Muscle of back (tissue), 13 donors: ENCODE measurements at places on chromosomes 7 and 10.

- no peak for DNase-seq
Observed at GRCh38 chr10:132859084-132859855, 73.3 kb upstream of the NKX6-2 start.

- no peak for DNase-seq
Observed at GRCh38 chr7:1243964-1244416, 11.3 kb downstream of the UNCX start.

DNA sequence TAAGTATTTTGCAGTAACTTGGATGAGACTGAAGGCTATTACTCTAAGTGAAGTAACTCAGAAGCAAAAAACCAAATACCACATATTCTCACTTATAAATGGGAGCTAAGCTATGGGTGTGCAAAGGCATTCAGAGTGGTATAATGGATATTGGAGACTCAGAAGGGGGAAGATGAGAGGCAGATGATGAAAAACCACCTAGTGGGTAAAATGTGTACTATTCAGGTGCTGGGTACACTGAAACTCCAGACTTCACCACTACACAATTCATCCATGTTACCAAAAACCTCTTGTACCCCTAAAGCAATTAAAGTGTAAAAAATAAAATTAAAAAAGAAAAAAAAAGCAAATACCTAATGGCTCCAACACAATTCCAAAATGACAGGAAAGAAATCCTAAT lies 351.7 kb downstream of the NXPH1 start:
- no peak for DNase-seq

DNA sequence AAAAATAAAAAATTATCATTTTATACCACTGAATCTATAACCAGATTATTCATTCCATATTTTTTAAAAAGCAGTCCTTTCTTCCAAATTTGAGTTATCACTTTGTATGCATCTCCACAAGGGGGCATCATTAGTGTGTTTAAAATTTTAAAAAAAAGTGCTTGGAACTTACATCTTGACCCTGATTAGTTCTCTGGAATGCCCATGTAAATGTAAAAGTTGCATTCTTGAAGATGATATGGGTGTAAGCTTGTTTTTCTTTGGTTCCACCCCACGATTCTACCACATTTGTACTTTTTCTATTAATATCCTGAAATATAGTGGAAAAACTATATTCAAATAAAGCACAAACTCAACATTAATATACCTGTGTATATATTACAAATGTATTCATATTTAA lies 144.9 kb downstream of the ELAPOR2 start:
- peak; percentile 2 for DNase-seq

GRCh38 chr7:98681511-98681910 lies 64.4 kb downstream of the NPTX2 start:
- DNase-seq: peak; percentile 47

GRCh38 chr7:80439894-80440821 lies 71.7 kb downstream of the GNAT3 start:
- peak; percentile 87 for DNase-seq

DNA sequence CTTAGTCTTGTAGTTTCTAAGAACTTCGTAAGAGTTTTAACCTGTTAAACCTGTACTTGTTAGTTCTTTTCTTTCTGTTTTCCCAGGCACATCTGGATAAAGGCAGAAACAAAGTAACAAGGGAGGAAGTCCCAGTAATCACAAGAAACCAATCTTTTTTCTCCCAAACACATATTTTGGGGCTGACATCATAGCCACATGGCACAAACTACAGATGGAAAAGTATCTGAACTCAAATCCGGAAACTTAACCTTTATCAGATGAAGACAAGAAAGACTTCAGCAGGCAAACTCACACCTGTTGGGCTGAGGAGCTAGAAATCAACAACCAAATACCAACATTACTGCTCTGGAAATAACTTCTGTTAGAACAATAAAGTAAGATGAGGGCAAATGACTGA lies 67.1 kb downstream of the CUBN start:
- DNase-seq: no peak

DNA sequence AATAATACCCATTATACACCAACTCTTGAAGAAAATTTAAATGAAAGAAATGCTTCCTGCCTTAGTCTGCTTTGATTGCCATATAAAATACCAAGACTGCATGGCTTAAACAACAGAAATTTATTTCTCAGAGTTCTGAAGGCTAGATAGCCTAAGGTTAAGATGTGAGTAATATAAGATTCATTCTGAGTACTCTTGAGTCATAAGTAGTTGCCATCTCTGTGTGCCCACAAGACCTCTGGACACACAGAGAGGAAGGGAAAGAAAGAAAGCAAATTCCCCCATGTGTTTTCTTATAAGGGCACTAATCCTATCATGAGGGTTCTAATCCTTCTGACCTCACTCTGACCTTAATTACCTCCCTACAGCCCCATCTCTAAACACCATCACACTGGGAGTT lies 201.2 kb downstream of the PTN start:
- no peak for DNase-seq

DNA sequence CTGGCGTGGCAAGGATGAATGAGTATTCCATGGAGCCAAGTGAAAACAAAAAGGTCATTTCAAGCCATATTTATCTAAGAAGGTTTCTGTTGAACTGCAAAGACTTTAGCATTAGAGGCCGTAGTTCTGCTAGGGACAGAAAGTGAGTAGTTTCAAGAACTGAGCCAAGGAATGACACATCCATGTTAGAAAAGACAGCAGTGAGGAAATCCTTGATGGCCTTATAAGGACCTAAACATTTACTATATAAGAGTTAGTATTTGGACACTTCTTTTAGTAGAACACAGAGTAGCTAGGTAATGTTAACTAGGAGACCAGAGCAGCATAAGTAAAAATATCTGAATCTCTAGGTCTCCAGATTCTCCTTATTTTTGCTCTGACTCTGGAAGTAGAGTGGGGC lies 329.8 kb upstream of the SEMA3D start:
- no peak for DNase-seq

DNA sequence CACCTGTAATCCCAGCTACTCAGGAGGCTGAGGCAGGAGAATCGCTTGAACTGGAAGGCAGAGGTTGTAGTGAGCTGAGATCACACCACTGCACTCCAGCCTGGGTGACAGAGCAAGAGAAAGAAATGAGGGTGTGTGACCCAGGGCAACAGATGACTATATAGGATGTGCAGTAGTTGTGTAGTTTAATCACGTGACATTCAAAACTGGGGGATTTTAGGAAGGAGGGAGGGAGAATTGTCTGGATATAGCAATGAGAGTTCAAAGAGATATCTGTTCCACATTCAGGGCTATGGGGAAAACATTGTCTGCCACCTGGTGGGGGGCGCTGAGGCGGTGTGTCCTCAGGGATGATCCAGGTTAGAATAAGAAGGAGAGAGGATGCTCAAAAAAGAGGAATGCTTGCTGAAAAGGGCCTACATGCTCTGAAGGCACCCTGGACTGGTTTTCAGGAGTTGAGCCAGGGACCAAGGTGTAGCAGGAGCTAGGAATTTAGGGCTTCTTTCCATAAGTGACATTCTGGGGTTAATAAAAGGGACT lies 7.8 kb upstream of the ZYX start:
- DNase-seq: no peak

GRCh38 chr10:11143242-11143641 lies 125.6 kb downstream of the CELF2 start:
- no peak for DNase-seq

DNA sequence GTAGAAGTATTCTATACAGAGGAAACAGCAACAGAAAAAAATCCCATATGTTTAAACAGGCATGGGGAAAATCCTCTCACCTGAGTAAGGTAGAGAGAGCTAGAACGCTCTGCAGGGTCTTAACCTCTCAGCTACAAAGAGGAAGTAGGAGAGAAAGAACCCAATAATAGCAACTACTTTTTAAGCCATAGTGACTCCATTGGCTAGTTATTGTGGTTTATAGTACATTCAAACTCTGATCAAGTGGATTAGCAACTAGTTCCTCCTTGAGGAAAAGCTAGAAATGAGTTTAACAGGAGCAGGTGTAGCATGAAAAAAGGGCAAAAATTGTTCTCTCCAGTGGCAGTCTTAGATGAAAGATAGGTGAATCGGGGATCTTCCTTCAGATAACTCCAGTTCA lies 89.7 kb downstream of the HGF start:
- no peak for DNase-seq

DNA sequence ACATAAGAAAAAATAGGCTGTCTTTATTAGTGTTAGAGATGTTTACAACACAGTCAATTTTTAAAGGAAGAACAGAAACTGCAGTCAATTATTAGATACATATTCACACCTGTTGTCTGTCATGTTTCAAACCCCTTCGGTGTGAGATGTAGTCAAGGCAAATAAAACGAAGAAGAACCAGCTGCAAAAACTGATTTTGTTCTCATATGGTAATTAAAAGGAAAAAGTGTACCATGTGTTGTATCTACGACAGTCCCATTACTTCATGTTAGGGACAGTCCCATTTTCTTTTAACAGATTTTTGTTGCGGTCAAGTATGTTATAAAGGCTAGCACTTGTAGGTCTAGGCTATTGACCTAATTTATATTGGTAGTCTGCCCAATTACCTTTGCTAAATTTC lies 149.4 kb downstream of the LRRN3 start:
- no peak for DNase-seq

- no peak for DNase-seq
Observed at GRCh38 chr10:54962134-54962900, 161.3 kb upstream of the PCDH15 start.

GRCh38 chr7:25238066-25238725 lies 9.9 kb upstream of the NPVF start:
- DNase-seq: no peak

DNA sequence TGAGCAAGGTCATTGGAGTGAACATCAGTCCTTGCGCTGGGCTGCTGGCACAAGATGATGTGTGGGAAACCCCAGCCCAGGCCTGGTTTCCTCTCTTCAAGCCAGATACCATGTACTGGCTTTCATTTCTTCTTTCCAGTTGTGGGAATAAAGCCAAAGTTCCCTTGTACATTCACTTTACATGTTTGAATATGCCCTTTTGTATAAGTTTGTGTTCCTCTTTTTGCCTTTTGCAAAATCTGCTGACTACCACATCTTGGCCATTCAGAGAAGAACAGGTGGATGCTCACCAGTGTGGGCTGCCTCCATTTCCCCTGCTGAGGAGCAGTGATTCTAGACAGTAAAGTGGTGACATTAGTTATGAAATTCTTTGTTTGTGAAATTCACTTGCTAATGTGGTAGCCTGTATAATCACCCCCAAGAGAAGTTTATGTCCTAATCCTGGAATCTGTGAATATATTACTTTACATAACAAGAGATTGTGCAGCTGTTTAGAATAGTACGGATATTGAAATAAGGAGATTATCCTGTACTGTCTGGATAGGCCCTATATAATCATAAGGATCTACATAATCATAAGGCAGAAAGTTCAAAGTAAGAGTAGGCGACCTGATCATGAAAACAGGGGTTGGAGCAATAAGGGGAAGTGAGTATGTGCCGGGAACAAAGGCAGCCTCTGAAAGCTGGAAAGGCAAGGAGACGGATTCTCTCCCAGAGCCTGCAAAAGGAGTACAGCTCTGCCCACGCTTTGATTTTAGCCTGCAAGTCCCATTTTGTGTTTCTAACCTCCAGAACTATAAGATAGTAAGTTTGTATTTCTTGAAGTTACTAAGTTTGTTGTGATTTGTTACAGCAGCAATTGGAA lies 18.8 kb upstream of the AOAH start:
- DNase-seq: no peak

DNA sequence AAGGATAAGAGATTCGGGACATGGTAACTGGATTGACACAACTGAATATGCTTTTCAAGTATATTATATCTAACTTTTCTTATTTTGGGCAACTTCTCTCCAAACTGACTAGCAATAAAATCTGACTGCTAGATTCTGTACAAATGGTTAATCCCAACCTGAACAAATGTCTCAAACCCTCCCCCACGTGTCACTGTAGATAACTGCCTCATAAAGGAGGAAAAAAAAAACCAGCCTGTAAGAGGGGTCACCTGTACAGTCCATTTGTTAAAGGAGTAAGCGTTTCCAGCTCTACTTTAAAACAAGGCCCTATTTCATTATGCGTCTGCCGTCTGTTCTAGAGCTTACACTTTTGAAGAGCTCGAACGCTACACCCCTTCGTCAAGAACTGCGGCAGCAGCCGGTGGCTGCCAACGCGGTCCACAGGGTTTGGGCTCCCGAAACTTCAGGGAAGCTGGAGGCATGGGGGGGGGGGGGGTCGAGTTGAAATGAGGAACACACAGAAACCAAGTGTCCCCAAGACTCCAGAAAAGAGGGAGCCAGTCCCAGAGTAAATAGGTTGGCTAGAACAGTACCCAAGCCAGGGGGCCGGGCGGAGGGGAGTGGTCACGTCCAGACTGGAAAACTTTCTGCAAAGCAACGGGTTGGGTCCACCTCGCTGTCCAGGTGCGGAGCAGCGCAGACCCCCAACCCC lies 492 bp downstream of the COG5 start:
- DNase-seq: peak; percentile 27

- no peak for DNase-seq
Observed at GRCh38 chr10:3539696-3540383, 245.2 kb downstream of the KLF6 start.

- DNase-seq: peak; percentile 13
Observed at GRCh38 chr7:148622887-148623585, 32.5 kb downstream of the C7orf33 start.

DNA sequence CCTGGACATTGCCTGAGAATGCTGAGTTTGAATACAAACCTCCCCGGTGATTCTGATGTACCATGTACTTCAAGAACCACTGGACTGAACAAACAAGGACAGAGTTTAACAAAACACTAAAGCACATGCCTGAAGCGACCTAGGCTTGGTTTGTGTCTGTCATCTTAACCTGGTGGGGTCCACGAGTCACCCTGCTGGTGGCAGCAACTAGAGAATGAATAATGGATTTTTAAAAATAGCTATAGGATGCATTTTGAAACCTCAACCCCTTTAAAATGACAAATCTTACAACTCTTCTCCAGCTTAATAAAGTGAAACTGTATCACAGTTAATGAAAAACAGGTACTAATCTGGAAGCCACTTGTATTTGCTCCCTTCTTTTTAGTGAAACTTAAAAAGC lies 25.2 kb downstream of the CDHR3 start:
- DNase-seq: no peak

GRCh38 chr10:17060289-17060688 lies 69.3 kb downstream of the CUBN start:
- no peak for DNase-seq

DNA sequence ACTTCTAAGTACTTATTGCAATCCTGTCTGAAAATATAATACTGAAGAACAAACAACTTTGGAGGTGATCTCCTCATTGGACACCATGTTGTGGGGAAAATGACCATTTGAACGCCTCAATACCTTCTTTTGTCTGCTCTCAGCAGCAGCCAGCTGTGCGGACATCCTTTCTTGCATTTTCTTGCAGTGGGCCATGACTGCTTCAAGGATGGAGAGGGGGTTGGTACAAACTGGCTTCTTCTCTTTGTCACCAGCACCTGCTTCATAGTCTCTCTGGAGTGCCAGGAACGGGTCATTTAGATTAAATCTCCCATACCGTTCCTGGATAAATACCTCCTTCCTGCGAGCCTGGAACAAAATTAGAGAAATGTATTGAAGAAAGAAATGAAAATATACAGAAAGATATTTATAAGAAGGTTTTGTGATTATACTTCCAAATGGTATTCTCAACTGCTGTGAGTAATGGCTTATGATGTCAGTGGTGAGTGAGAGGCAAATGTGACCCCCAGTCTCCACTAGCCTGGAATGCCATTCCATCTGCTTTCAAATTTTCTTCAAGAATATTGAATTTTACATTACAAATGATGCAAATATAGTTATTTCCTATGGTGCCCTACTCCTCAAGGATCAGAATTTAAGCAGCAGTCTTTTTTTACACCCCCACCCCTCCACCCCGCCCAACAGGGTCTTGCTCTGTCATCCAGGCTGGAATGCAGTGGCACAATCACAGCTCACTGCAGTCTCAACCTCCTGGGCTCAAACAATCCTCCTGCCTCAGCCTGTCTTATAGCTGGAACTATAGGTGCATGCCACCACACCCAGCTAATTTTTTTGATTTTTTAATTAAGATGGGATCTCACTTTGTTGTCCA lies 62.4 kb downstream of the CTTNBP2 start:
- no peak for DNase-seq
